Naive B cell (primary cell): ENCODE measurements at places on chromosomes 5 and 9.

DNA sequence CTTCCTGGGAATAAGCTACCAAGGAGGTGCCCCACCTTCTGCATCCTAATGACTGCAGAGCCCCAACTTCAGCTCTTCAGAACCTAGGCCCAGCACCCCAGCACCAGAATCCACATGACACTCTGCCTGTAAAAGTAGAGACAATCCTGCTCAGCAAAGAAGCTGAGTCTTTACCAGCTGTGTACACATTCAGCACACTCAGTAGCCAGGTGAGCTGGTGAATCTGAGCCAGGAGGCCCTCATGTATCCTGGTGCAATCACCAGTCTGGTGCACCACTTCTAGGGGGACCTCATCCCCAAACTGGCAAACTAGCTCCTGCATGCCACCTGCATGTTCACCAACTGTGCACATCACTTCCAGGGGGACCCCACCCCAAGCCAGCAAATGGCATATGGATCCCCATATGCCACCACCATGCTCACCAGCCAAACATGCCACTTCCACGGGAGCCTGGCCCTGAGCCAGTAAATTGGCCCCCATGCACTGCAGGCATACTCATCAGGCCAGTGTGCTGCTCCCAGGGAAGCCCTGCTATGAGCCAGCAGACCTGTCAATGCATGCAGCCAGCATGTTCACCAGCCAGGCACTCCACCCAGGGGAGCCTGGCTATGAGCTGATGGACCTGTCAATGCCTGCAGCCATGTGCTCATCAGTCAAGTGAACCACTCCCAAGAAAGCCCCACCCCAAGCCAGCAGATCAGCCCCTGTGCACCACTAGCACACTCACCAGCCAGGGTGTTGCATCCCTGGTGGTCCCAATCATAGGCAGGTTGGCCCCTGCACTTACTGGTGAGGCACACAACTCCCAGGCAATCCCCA is 15.6 kb upstream of the BTNL9 start:
- DNase-seq = no peak

- no peak for DNase-seq
Measured at GRCh38 chr5:140075371-140075770, 32.3 kb upstream of the NRG2 start.

- DNase-seq = no peak
Measured at GRCh38 chr5:150604010-150604409, 36.5 kb upstream of the SYNPO start.

- DNase-seq = no peak
Measured at GRCh38 chr5:32753765-32754164, 42.6 kb downstream of the NPR3 start.

DNA sequence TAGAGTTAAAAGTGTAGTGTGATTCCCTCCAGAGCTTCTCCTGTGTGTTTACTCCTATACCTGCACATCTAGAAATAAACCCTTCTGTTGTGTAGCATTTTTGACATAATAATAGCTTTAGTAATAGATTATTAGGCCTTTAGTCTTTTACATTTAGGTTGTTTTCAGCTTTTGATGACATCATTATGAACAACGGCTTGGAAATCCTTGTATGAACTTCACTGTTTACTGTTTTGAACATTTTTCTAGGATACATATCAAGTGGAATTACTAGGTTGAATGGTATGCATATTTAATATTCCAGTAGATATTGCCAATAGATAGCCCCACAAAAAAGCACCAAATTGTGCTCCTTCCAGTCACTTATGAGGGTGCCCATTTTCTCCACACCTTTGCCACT is 174.0 kb downstream of the ARHGAP26 start:
- no peak for DNase-seq

- no peak for DNase-seq
Measured at GRCh38 chr5:7047511-7048261, 334.5 kb downstream of the TENT4A start.

- no peak for DNase-seq
Measured at GRCh38 chr5:72234265-72234700, 85.8 kb downstream of the MRPS27 start.

GRCh38 chr5:168734620-168735300 is 155.6 kb upstream of the PANK3 start:
- DNase-seq = no peak

- DNase-seq = no peak
Measured at GRCh38 chr9:93978551-93978950, 23.4 kb upstream of the BARX1 start.

DNA sequence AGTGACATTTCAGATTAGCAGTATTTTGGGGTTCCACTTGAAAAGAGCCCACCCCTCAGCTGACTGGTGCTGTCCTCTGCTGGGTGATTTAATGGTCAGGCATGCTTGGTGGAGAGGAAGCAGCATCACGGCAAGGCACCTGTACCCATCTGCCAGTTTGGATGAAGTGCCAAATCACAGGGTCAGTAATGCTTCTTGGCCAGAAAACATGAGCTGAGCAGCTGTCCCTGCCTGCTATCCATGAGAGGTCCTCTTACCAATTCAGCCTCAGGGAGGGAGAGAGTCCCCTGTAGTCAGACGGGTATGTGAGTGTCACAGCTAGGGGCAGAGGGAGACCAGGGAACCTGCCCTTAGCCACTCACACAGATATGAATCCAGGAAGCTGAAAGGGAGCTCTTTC is 137.9 kb downstream of the SEC61B start:
- no peak for DNase-seq

DNA sequence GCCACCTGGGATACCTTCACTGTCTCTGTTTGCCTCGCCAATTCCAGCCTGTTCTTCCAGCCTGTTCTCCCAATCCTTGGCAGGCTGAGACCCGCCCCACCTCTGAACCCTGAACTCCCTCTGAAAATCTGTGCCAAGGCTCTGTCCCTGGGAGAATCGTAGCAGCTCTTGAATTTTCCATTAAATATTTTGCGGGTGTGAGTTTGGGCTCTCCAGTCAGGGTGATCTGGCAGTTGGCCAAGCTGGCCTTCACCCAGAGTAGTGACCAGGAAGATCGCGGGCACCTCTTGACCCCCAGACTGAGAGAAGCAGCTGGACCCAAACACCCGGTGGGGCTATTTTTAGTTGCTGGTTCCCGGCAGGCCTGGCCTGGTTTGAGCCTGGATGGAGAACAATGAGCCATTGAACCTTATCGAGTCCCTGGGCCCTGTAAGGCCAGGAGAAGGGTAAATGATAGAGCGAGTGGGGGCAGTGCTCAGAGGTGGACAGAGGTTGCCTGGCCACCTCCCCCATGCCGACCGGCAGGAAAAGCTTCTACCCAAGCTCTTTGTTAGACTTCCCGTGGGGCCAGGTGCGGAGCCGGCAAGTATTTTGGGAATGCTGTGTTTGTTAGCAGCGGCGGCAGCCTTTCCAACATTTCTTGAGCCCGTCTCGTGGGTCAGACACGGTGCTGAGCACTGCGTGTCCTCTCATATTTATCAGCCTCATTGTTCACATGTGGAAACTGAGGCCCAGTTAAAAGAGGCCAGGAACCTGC is 146.2 kb downstream of the RGS3 start:
- no peak for DNase-seq

- peak; percentile 53 for DNase-seq
Measured at GRCh38 chr9:21110708-21111576, 30.7 kb downstream of the IFNW1 start.
